ENCODE measurements at places on chromosomes 12 and 14. TPM values are rescaled to one million over a fixed set of nuclear protein-coding genes. Genes with fewer than 3 reads are reported as not detected.

GRCh38 chr12:29672580-29672979, 111.2 kb downstream of the TMTC1 start:
- H3K4me1 ChIP-seq = peaks cover 52% of the 10 kb centered on the region
- no peak overlapping the region for H3K4me3 ChIP-seq
- H3K36me3 ChIP-seq = no peaks in the 10 kb centered on the region
- no peaks in the 10 kb centered on the region for H3K27me3 ChIP-seq
- H3K27ac ChIP-seq = no peak overlapping the region

KHNYN gene
- 42.5 TPM for total RNA-seq

- no peaks in the 10 kb centered on the region for H3K36me3 ChIP-seq
- H3K27me3 ChIP-seq = no peaks in the 10 kb centered on the region
- no peak overlapping the region for H3K27ac ChIP-seq
- no peak overlapping the region for H3K4me3 ChIP-seq
- no peaks in the 10 kb centered on the region for H3K4me1 ChIP-seq
- DNase-seq = no peak
These were observed 422.2 kb downstream of the NOVA1 start for GRCh38 chr14:26175658-26176057.

MSI1 gene
- 0.06 TPM for total RNA-seq

DNA sequence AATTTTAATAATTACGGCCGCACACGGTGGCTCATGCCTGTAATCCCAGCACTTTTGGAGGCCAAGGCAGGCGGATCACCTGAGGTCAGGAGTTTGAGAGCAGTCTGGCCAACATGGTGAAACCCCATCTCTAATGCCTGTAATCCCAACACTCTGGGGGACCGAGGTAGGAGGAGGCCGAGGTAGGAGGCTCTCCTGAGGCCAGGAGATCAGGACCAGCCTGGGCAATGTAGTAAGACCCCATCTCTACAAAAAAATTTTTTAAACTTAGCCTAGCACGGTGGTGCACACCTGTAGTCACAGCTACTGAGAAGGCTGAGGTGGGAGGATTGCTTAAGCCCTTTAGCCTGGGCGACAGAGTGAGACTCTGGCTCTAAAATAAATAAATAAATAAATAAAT, 5.6 kb upstream of the CFAP73 start:
- no peaks in the 10 kb centered on the region for H3K36me3 ChIP-seq
- H3K27ac ChIP-seq = no peak overlapping the region

Measured in psoas muscle (tissue), 8 donors.